SJSA1 (cell line): ENCODE measurements at places on chromosomes 2 and 18. TPM values are rescaled to one million over a fixed set of nuclear protein-coding genes. Genes with fewer than 3 reads are reported as not detected.

NEUROD1 gene
- total RNA-seq = not detected in 2 replicates

DNA sequence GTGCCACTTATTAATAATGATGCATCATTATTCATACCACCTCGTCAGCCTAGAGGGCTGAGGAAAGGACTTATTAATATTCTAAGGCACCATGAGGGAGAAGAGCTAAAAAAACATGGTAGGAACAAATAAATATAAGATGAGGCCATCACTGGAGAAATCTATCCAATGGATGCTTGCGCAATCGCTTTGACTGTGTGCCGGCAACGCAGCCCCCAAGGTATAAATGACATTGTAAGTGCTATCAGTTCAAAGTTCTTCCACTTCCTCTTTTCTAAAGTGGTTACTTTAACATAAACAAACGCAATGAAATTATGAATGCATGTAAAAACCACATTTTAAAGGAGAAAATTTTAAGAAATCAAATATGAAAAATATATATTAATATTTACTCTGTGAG, 164.6 kb downstream of the EIPR1 start:
- H3K36me3 ChIP-seq = no peaks in the 10 kb centered on the region
- H3K27ac ChIP-seq = no peak overlapping the region
- H3K4me1 ChIP-seq = no peaks in the 10 kb centered on the region
- H3K4me3 ChIP-seq = no peak overlapping the region
- H3K27me3 ChIP-seq = no peaks in the 10 kb centered on the region

- H3K36me3 ChIP-seq = no peaks in the 10 kb centered on the region
- no peaks in the 10 kb centered on the region for H3K27me3 ChIP-seq
- H3K27ac ChIP-seq = peak overlapping the region; percentile 30
- DNase-seq = peak; percentile 33
- peak overlapping the region; percentile 11 for H3K4me3 ChIP-seq
Measured at GRCh38 chr18:35029770-35030169, 11.4 kb upstream of the MAPRE2 start.

GRCh38 chr2:54565551-54565950, 109.4 kb downstream of the SPTBN1 start:
- no peak overlapping the region for H3K27ac ChIP-seq
- no peak overlapping the region for H3K4me3 ChIP-seq
- H3K4me1 ChIP-seq = peaks cover 27% of the 10 kb centered on the region
- no peak for DNase-seq
- peaks cover 7% of the 10 kb centered on the region; the same call in 1 of the 2 replicates for H3K36me3 ChIP-seq

ST6GAL2 gene
- total RNA-seq = not detected in 2 replicates

DNA sequence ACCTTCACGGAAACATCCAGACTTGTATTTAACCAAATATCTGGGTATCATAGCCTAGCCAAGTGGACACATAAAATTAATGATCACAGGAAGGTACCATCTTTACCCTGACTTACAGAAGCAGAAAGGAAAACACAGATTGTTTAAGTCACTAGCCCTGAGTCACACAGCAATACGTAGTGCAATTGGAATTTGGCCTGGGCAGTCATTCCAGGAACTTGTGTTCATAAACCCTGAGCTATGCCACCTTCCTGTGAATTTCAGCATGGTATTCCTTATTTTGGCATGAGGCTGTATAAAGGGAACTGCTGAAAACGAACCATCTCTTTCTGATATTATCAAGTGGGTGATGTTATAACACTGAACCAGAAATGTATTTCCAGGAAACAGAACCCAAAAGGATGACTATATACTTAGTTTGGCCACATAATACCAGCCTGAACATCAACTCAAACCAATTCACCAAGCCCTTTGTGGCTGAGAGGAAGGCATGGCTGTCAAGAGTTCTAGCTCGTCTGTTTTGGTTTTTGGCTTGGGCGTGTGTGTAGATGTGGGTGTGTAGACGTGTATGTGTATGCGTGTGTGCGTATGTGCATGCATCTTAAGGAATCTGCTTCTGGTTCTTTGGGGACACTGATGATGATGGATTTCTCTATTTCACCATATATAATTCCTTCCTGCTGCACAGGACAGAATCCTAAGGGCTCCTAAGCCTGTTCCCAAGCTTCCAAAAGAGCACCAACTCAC, 533.4 kb upstream of the ID2 start:
- no peaks in the 10 kb centered on the region for H3K36me3 ChIP-seq
- peak; percentile 60 for DNase-seq
- H3K4me1 ChIP-seq = peaks cover 23% of the 10 kb centered on the region
- H3K27me3 ChIP-seq = no peaks in the 10 kb centered on the region

MOCOS gene
- total RNA-seq = 0.16 and 0.34 TPM in 2 replicates

- H3K27ac ChIP-seq = no peak overlapping the region
- DNase-seq = no peak
- H3K4me3 ChIP-seq = no peak overlapping the region
- no peaks in the 10 kb centered on the region for H3K27me3 ChIP-seq
- H3K36me3 ChIP-seq = no peaks in the 10 kb centered on the region
Measured at GRCh38 chr18:10715791-10716190, 190.0 kb downstream of the NAPG start.

- no peaks in the 10 kb centered on the region for H3K4me1 ChIP-seq
- no peaks in the 10 kb centered on the region for H3K36me3 ChIP-seq
- DNase-seq = no peak
- H3K27me3 ChIP-seq = no peaks in the 10 kb centered on the region
- H3K4me3 ChIP-seq = no peak overlapping the region
Measured at GRCh38 chr2:142495141-142495540, 364.3 kb upstream of the LRP1B start.

PLGLB2 gene
- 2.1 TPM in 1 of 2 replicates, not detected in the other for total RNA-seq

GRCh38 chr2:145789636-145790035, 1269.7 kb upstream of the ZEB2 start:
- H3K4me3 ChIP-seq = no peak overlapping the region
- H3K36me3 ChIP-seq = no peaks in the 10 kb centered on the region
- H3K27me3 ChIP-seq = no peaks in the 10 kb centered on the region

- no peaks in the 10 kb centered on the region for H3K36me3 ChIP-seq
- no peak overlapping the region for H3K27ac ChIP-seq
- DNase-seq = no peak
- H3K4me1 ChIP-seq = peaks cover 10% of the 10 kb centered on the region
Measured at GRCh38 chr2:74447230-74447999, 5.7 kb upstream of the RTKN start.

ESCO1 gene
- total RNA-seq = 14.8 and 15.3 TPM in 2 replicates

GRCh38 chr18:39521164-39521563, 1955.6 kb upstream of the CELF4 start:
- no peaks in the 10 kb centered on the region for H3K27me3 ChIP-seq
- no peaks in the 10 kb centered on the region for H3K4me1 ChIP-seq
- H3K36me3 ChIP-seq = no peaks in the 10 kb centered on the region
- no peak for DNase-seq

ZSWIM2 gene
- total RNA-seq = not detected in 2 replicates

DNA sequence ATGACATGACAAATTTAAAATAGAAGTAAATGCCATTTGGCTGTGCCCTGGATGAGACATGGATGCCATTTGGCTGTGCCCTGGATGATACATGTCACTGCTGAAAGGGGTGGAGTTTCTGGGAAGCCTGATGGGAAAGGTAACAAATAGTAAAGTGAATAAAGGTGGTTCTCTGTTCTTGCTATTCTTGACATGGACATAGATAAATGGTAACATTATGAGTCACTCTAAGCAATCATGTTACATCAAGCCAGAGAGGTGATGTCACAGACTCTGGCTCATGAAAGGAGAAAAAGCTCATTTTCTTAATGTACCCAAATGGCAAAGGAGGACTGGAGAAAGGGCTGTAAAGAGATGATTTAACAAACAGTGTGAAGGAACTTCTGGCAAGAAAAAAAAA, 86.4 kb downstream of the EML6 start:
- H3K36me3 ChIP-seq = no peaks in the 10 kb centered on the region
- no peaks in the 10 kb centered on the region for H3K4me1 ChIP-seq
- no peak overlapping the region for H3K4me3 ChIP-seq
- no peak overlapping the region for H3K27ac ChIP-seq
- peak; percentile 3 for DNase-seq

GRCh38 chr2:9463698-9464034, 10.7 kb upstream of the IAH1 start:
- H3K27me3 ChIP-seq = no peaks in the 10 kb centered on the region
- H3K27ac ChIP-seq = no peak overlapping the region
- H3K36me3 ChIP-seq = peaks cover 62% of the 10 kb centered on the region
- no peaks in the 10 kb centered on the region for H3K4me1 ChIP-seq
- H3K4me3 ChIP-seq = no peak overlapping the region

- H3K4me1 ChIP-seq = peaks cover 58% of the 10 kb centered on the region
- no peaks in the 10 kb centered on the region for H3K27me3 ChIP-seq
Measured at GRCh38 chr2:207184348-207184747, 18.6 kb upstream of the KLF7 start.

DNA sequence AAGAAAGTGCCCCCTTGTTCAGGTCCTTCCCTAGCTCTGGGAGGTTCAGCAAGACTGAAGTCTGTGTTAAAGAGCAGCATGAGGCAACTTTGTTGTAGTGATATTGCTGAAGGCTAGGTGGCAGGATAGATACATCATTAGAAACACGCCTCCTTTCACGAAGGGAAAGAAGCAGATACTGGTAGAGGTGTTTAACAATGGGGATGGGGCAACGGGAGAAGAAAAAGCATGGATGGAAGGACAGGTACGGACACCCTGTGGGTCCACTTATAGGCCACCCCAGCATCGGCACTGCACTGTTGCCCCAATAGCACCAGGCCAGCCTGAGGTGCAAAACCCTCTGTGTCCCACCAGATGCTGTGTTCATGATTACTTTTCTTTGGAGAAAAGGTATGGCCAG, 3.5 kb upstream of the IGFBP5 start:
- no peaks in the 10 kb centered on the region for H3K36me3 ChIP-seq
- no peak overlapping the region for H3K27ac ChIP-seq
- H3K27me3 ChIP-seq = peaks cover 13% of the 10 kb centered on the region
- no peak overlapping the region for H3K4me3 ChIP-seq
- peak; percentile 42 for DNase-seq
- peaks cover 7% of the 10 kb centered on the region for H3K4me1 ChIP-seq

MPV17 gene
- 88.0 and 88.3 TPM in 2 replicates for total RNA-seq

RAPH1 gene
- 15.4 and 45.7 TPM in 2 replicates for total RNA-seq

GPR45 gene
- total RNA-seq = 0.16 and 0.29 TPM in 2 replicates

DNA sequence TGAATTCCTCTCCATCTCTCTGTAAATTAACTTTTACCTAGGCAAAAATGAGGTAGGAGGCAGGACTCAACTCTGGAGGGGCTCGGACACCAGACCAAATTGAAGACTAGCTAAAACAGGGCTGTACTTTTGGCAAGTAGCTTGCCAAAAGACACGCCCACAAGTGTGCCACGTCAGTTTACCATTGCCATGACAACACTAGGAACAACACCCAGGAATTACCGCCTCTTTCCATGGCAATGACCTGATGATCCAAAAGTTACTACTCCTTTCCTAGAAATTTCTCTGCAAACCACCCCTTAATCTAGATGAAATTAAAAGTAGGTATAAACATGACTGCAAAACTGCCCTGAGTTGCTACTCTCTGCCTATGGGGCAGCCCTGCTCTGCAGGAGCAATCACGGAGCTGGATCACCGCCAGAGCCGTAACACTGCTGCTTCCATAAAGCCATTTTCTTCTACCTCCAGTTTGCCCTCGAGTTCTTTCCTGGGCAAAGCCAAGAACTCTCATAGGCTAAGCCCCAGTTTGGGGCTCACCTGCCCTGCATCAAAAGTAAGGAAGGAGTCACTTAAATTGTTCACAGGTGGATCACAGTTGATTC, 66.0 kb upstream of the FAM136A start:
- no peak overlapping the region for H3K27ac ChIP-seq
- peaks cover 6% of the 10 kb centered on the region; the same call in 1 of the 2 replicates for H3K4me1 ChIP-seq
- H3K36me3 ChIP-seq = no peaks in the 10 kb centered on the region
- no peak for DNase-seq
- H3K27me3 ChIP-seq = 0 out of 2 replicates have a peak, but pooled peaks cover 5% of the 10 kb centered on the region

ARL4C gene
- total RNA-seq = 6.3 and 14.5 TPM in 2 replicates

DNA sequence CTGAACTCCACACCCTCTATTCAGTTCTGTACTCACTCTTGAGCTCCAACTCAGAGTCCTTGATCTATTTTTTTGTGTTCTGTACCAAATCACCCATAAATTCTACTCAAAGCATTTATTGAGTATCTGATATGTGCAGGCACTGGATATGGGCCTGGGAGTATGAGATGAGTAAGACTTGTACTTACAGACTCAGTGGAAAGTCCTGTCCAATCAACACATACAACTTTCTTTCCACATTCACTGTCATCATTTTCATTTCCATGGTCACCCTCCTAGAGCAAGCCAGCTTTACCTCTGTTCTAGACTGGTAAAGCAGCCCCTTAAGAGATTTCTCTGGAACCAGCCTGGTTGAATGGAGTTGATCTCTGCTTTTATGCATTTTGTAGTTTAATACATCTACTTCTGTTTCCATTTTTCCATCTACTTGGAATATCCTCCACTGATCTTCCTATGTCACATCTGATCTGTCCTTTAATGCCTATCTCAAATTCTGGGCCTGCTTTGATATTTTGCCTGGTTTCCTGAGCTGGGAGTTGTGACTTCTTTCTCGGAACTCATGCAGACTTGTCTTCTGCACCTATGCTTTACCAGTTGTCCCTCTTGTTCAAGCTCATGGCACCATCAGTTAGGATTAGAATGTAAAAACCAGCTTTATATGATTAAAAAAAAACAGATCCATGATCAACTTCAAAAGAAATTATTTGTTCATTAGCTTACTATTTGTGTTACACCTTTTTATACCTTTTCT, 96.9 kb upstream of the GLS start:
- no peak for DNase-seq
- H3K4me1 ChIP-seq = no peaks in the 10 kb centered on the region
- H3K27ac ChIP-seq = no peak overlapping the region
- H3K4me3 ChIP-seq = no peak overlapping the region

ST8SIA5 gene
- total RNA-seq = under 0.01 TPM in 1 of 2 replicates, not detected in the other

MLPH gene
- 0.50 TPM in 1 of 2 replicates, not detected in the other for total RNA-seq

ZNF142 gene
- total RNA-seq = 6.9 and 7.2 TPM in 2 replicates

DNA sequence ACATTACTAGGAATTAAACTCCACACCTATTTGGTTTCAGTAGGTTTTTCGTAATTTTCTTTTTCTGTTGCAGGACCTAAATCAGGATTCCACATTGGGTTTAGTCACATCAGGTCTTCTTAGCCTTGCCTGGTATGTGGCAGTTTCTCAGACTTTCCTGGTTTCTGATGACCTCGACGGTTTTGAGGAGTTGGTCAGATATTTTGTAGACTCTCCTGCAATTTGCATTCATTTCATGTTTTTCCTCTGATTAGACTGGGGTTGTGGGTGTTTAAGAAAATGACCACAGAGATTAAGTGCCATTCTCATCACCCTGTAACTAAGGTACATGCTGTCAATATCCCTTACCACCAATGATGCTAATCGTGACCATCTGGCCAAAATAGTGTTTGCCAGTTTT, 97.3 kb upstream of the ST6GAL2 start:
- no peak overlapping the region for H3K4me3 ChIP-seq

GRCh38 chr18:48734460-48734859, 195.6 kb downstream of the CTIF start:
- DNase-seq = no peak
- H3K36me3 ChIP-seq = peaks cover 78% of the 10 kb centered on the region
- H3K27me3 ChIP-seq = no peaks in the 10 kb centered on the region
- no peak overlapping the region for H3K27ac ChIP-seq

DNA sequence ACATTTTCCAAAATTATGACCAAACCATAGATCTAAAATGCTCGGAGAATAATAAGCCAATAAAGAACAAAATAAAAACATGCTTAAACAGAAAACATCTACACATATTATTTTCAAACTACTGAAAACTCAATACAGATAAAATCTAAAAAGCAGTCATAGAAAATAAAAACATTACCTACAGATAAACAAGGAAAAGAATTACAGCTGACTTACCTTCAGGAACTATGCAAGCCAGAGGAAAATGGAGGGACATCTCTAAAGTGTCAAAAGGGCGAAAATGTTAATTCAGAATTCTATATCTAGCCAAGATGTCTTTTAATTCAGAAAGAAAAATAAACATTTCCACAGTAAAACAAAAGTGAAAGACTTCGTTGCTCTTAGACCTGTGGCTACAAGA, 112.9 kb upstream of the GYPC start:
- no peaks in the 10 kb centered on the region for H3K27me3 ChIP-seq
- DNase-seq = no peak
- H3K36me3 ChIP-seq = no peaks in the 10 kb centered on the region
- no peaks in the 10 kb centered on the region for H3K4me1 ChIP-seq
- H3K27ac ChIP-seq = no peak overlapping the region
- no peak overlapping the region for H3K4me3 ChIP-seq

UPP2 gene
- total RNA-seq = not detected in 2 replicates
